ENCODE measurements at places on chromosomes 2 and 18.

DNA sequence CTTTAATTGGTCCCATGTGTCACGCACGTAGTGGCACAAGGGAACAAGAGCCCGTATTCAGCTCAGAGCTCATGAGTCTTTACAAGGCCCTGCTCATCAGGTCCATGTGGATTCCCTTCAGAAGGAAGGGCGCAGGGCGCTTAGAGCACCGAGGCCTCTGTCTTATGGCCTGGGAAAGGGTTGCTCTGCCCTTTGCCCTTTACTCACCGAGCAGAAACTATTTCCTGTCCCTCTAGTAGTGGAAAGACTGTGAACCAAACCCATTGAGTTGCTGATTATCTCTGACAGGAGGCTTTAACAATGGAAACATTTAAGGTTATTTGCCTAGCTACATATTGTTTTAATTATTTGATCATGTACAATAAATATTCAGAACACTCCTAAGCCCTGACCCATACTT, 102.0 kb upstream of the ACAA2 start:
- no peak for DNase-seq

DNA sequence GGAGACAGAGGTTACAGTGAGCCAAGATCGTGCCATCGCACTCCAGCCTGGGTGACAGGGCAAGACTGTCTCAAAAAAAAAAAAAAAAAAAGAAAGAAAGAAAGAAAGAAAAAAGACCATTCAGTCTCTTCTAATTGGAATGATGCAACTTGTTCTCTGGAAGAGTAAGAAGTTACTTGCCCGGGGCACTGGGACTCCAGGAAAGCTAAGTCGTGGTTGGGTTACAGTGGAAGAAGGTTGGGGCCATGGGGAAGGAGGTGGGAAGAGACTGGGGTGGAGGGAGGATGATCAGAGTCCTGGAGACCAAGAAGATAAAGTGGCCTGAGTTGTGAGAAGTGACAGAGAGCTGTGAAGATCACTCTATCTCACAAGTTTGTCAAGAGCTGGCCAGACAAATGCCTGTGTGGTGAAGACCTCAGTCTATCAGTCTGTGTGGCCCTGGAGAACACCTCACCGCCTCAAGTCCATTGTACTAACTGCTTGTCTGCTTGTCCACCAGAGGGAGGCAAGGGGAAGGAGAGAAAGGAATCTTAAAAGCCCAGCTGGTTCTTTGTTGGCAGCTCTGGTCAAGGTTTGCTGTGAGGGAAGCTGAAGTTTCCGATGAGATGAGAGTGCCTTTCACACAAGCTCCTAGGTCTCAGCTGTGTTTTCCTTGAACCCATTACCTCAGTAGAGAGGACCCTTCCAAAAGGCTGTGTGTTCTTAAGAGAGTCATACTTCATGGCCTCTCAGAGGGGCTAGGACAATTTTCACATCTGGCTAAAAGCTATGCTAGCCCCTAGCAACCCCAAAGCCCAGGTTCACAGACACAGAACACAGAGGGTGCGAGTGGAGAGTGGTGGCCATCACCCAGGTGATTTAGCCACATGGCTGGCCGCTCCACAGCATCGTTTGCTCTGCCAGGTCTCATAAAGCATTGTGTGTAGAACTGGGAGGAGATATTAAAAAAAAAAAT, 72.0 kb upstream of the TMEM178A start:
- peak; percentile 77 for DNase-seq

- DNase-seq: no peak
These were observed 89.8 kb upstream of the MBOAT2 start for GRCh38 chr2:9093324-9093723.

DNA sequence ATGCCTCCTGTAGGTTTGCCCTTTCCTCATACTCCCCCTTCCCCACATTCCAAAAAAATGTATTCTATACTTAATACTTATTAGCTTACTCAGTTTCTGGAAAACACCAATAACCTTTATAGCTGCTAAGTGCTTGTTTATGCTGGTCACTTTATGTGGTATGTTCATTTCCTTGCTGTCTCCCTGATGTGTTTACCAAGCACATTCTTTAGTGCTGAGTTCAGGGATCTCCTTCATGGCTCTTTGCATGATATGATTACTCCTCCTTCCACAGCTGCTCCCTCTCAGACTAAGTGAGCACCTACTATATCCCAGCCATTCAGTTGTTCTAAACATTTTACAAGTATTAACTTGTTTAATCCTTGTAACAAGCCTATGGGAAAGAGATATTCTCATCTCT, 698.3 kb upstream of the FANCL start:
- no peak for DNase-seq

DNA sequence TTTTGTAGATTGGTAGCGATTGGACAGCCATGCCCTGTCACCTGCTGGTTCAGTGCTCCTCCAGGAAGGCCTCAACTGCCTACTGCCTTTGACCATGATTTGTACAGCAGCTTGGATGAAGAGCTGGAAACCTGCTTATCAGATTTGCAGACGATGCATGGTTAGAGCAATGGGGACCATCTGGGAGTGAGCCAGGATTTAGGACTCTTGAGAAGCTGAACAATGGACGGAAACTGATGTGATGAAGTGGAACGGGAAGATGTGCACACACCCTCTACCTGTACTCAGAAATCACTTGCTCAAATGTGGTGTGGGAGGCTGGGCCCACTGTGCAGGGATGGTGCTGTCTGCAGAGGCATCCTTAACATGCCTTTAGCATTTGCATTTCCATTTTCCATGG, 57.2 kb downstream of the NCK2 start:
- DNase-seq: no peak

DNA sequence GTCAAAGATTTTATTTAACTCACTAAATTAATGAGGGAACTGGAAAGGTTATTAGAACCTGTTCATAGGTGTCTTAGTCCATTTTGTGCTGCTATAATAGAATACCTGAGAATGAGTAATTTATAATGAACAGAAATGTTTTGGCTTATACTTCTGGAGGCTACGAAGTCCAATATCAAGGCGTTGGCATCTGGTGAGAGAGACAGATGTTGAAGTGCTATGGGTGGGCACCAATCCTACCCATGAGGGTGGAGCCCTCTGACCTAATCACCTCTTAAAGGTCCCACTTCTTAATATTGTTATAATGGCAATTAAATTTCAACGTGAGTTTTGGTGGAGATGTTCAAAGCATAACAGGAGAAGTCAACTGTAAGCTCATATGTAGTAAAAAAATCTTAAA, 5.1 kb downstream of the RPIA start:
- DNase-seq: no peak

- no peak for DNase-seq
These were observed 2.7 kb downstream of the COPS9 start for GRCh38 chr2:240133401-240133800.

- no peak for DNase-seq
These were observed 44.3 kb downstream of the FN1 start for GRCh38 chr2:215391531-215391930.

GRCh38 chr2:44623622-44624351, 262.0 kb downstream of the CAMKMT start:
- no peak for DNase-seq

- peak; percentile 87 for DNase-seq
These were observed 3.5 kb upstream of the LBX2 start for GRCh38 chr2:74502720-74503505.

GRCh38 chr2:10980071-10980470, 68.3 kb downstream of the KCNF1 start:
- DNase-seq: no peak

GRCh38 chr2:204722207-204722606, 176.9 kb downstream of the PARD3B start:
- no peak for DNase-seq

GRCh38 chr2:55090702-55091101, 40.5 kb upstream of the RTN4 start:
- DNase-seq: peak; percentile 67

DNA sequence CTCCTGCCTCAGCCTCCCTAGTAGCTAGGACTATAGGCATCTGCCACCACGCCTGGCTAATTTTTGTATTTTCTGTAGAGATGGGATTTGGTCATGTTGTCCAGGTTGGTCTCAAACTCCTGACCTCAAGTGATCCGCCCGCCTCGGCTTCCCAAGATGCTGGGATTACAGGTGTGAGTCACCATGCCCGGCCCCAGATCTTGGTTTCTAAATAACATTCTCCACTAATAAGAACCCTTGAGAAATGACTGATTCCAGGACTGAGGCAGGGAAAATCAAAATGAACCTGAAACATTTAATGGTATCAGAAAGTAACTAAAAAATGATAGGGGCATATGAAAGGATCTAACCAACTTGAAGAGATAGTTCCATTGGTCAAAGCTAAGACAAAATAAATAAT, 34.0 kb downstream of the BMPR2 start:
- DNase-seq: no peak

GRCh38 chr2:8821276-8822217, 15.9 kb downstream of the KIDINS220 start:
- no peak for DNase-seq

GRCh38 chr2:38592951-38593350, 9.8 kb downstream of the HNRNPLL start:
- no peak for DNase-seq

DNA sequence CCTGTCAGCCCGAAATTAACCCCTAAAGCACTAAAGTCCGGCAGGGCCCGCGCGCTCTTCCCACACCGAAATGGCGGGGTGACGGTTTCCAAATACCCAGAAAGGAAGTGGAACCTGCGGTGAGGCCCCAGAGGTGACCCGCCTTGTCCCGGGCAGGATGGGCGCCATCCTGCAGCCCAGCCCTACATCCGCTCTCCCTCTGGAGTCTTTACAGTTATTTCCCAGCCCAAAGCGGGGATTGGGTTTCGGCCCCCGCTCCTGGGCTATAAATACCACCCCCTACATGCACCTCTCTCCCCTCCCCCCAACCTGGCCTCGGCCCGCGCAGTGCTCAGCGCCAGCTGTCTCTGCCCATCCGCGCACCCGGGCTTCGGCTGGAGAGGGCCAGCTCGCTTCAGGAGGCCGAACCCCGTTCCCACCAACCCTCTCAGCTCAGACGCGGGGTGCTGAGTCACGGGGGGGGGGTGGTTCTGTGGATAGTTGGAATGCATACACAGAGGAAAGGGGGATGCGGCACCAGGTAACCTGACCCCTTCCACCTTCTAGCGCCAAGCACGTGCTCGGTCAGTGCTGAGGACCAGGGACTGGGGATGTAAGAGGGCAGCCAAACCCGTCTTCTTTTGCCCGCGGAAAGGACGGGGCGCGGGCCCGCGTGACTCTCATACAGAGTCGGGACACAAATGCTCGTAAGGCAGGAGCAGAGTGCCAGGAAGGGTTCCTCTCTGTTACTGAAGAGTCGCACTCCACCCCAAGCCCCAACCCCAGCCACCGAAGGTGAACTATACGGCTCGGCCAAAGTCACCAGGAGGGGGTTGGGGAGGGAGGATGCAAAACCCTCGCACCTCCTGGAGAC, at the start of gene TUBA4B:
TUBA4B (plus strand) TSS at position 344 of the 853 bp plus-strand sequence; CDS start at position 509, 165 bp downstream.
- DNase-seq: peak; percentile 48

- DNase-seq: peak; percentile 81
These were observed 70.5 kb upstream of the PPP1CB start for GRCh38 chr2:28681158-28681571.

DNA sequence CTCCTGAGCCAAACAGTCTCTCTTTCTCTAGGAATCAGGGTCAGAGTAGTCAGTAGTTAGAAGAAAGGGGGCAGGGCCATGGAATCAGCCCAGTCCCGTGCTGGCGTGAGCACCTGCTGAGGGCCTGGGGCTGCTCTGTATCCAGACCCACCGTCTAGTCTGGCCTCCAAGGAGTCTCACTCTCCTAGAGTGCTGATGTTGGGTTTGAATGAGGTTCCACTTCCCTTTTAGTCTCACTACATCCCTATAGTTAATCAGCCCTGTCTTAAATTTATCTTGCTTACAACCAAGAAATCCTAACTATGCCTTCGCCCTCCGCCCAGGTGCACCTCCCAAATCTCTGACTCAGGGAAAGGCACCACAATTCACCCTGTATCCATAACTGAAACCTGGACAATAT, 13.4 kb upstream of the KCTD1 start:
- no peak for DNase-seq

GRCh38 chr2:167733747-167734146, 513.6 kb downstream of the STK39 start:
- DNase-seq: no peak

DNA sequence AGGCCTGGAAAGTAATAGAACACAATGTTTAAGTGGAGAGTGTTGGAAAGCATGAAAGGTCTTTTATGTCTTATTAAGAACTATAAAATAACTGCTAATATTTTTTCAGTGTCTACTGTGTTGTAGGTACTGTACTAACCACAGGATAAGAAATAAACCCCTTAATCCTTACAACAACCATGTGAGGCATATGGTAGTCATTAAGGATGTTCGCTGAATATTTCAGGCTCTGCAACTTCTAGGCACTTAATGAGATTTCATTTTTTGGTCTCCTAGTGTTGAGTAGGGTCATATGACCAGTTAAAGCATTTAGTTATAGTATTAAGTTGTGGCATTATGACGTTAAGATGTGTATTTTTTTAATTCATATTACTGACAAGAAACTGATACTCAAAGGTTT, 346.6 kb upstream of the KCNH7 start:
- DNase-seq: no peak

- no peak for DNase-seq
These were observed 37.0 kb upstream of the CASP8 start for GRCh38 chr2:201223089-201224073.

GRCh38 chr2:42516418-42516901, 22.7 kb upstream of the KCNG3 start:
- DNase-seq: no peak

DNA sequence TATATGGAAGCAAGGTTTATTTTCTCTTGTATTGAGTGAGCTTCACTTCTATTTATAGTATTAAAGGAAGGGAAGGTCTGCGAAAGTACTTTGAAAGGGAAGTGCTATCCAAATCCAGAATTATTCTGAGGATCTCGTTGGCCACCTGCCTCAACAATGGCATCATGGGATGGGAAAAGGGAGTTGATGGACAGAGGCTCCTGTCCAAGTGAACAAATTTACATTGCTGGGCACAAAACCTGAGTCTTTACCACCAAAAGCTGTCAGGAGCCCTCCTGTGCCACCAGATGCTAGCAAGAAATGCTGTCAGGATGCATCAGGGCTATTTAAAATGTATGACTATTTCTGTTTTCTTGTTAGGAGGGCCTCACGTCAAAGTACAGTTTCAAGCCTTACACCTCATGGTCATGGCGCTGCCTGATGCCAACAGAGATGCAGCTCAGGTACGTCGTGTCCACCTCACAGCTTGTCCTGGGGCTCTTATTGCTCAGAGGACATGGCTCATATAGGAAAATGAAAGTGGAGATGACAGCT, 157.3 kb downstream of the ARHGAP28 start:
- DNase-seq: no peak

- no peak for DNase-seq
These were observed 4.9 kb upstream of the GPC1 start for GRCh38 chr2:240430595-240430994.

GRCh38 chr2:120794716-120795115, 59.0 kb downstream of the GLI2 start:
- peak; percentile 47 for DNase-seq

DNA sequence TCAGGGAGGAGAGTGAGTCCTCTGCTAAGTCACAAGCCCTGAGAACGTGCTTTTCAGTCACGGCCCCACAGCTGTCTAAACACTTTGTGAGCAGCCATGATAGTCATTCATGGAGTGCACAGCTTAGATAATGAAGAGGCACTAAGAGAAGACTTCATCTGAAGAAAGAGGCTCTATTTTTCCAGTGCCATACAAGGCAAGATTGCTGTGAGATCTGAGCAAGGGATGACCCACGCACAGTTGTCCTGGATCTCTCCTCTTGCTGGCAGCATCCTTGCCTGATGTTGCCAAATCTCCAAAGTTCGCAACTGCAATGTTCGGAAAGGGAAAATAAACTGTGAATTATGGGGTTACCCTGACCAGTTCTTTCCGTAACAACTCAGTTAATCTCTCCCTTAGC, 418.7 kb downstream of the MEIS1 start:
- no peak for DNase-seq

- DNase-seq: no peak
These were observed 97.4 kb upstream of the STK17B start for GRCh38 chr2:196268538-196269338.

GRCh38 chr2:205484215-205484614, 198.1 kb upstream of the NRP2 start:
- DNase-seq: no peak

Measured in NCI-H226 (cell line).